ENCODE measurements at places on chromosomes 13 and 19. TPM values are rescaled to one million over a fixed set of nuclear protein-coding genes. Genes with fewer than 3 reads are reported as not detected.

MATK gene
- total RNA-seq: not detected

DNA sequence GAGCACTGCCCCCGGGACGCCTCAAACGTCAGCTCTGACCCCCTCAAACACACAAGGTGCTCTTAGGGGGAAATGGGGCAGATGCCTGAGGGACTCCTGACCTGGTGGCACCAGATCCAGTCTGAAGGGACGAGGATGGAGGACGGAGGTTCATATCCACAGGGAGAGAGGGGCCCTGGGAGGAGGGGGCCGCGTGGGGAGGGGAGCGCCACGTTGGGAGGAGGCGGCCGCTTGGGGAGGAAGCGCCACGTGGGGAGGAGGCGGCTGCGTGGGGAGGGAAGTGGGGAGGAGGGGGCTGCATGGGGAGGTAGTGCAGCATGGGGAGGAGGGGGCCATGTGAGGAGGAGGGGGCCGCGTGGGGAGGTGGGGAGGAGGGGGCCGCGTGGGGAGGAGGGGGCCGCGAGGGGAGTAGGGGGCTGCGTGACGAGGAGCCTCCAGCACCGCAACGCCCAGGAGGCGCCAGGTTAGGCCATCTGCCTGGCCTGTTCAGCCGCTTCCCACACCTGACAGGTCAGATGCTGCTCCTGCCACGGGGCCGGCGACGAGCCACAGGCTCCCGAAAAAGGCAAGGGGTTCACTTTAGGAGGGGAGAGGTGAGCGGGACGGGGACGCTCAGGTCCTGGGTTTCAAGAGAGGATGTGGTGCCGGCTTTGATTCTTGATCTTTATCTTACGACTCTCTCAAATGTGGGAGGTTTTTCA is 36.7 kb upstream of the C13orf46 start:
- H3K27ac ChIP-seq: no peak overlapping the region
- no peak overlapping the region for H3K4me3 ChIP-seq
- H3K27me3 ChIP-seq: no peaks in the 10 kb centered on the region
- no peaks in the 10 kb centered on the region for H3K4me1 ChIP-seq
- H3K36me3 ChIP-seq: peaks cover 12% of the 10 kb centered on the region

DNA sequence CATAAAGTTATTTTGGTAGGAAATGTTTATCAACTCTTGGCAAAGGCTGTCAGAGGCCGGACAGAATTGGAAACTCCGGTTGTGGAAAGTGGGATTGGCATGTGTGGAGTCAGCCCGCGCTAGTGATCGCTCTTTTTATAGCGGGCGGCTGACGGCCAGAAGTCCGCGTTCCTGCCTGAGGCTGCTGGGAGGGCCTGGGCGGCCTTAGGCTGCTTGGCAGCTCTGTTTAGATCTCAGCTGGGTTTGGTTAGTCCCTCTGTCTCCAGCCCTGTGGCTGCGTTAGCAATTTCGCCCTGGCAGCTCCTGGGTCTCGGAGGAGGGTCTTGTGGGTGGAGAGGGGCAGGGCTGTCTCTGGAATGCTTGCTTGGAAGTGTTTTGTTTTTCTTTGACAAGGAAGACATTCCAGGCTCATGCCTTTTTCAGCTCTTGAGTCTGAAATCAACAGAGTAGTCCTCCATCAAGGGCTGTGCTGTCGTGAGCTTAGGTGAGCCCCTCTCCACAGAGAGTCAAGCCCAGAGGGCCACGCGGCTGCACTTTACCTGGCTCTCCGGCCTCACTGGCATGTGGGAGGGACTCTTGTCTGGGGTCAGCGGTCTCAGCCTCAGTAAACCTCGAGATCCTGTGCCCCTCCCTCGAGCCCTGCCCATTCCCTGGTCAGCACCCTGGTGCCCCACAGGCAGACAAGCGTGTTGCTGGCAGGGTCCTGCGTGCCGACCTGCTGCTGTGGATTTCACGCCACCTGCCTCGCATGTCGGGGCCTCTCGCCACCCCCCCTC is 22.5 kb downstream of the DOT1L start:
- DNase-seq: no peak
- no peaks in the 10 kb centered on the region for H3K4me1 ChIP-seq
- no peak overlapping the region for H3K4me3 ChIP-seq
- no peak overlapping the region for H3K27ac ChIP-seq
- H3K27me3 ChIP-seq: no peaks in the 10 kb centered on the region

NLRP4 gene
- not detected for total RNA-seq

NECTIN2 gene
- total RNA-seq: 78.5 TPM

GRCh38 chr13:109208522-109208921 is 577.9 kb downstream of the IRS2 start:
- no peaks in the 10 kb centered on the region for H3K27me3 ChIP-seq
- H3K27ac ChIP-seq: peak overlapping the region; percentile 72
- H3K4me1 ChIP-seq: peaks cover 58% of the 10 kb centered on the region
- DNase-seq: no peak
- no peaks in the 10 kb centered on the region for H3K36me3 ChIP-seq
